Stomach (tissue), 19 donors: ENCODE measurements at places on chromosomes 12 and 14.

- no peak for DNase-seq
Observed at GRCh38 chr14:102220031-102220430, 80.3 kb downstream of the WDR20 start.

DNA sequence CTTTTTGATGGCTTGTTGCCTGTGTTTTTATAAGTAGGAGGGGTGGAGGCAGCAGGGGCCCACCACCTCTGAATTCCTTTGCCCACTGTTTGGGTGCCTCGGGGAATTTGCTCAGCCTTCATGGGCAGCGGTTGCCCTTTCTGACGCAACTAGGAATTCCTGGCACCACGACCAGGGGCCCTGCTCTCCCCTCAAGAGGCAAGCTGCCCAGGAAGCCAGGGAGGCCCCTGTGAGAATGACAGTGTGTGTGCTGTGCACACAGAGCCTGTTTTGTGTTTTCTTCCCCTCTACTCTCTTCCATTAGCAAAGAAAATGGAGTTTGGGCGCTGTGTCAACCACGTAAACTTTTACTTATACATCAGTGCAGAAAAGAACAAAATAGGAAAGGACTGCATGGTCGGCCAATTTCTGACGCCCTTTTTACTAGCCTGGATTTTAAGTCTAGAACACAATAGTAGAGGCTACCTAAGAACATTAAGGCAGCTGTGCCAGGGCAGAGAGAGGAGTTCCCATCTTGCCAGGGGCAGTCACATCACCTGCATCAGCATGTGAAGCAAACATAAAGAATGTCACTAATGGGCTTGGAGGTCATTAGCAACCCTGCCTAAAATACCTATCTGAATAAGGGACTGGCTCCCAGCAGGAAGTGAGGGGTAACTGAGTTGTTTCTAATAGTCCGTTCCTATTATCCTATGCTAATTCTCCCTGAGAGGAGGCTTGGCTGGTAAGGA lies 17.9 kb upstream of the PTGR2 start:
- no peak for DNase-seq

DNA sequence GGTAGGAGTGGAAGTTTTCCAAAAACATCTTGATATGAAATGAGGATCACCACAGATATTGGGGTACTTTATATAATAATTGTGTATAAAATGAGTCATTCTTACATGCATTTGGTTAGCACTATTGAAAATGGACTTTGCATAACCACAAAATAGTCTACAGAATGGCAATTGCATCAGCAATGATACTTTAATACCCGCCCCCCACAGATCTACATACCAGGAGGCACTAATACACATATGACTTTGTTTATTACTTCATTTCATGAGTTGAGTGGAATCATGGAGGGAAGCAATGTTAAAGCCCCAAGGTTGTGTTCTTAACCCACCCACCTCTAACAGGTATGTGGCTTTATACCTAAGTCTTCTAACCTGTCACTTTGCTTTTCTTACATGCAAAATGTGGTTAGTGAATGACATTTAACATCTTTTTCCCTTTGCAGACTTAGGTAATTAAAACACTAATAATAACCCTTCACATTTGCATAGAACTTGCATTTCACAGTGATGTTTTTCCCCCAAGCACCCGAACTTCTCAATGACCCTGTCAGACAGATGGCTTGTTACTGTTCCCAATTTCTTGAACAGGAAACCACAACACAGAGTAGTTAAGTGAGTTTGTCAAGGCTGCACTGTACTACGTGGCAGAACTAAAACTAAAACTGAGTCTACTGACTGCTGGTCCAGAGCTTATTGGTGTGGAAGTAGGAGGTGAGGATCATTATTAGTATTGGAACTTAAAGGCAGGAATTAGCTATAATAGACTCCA lies 101.9 kb downstream of the NPAS3 start:
- DNase-seq, result no peak

- DNase-seq, result no peak
Observed at GRCh38 chr12:53651737-53652136, 24.1 kb downstream of the ATP5MC2 start.

DNA sequence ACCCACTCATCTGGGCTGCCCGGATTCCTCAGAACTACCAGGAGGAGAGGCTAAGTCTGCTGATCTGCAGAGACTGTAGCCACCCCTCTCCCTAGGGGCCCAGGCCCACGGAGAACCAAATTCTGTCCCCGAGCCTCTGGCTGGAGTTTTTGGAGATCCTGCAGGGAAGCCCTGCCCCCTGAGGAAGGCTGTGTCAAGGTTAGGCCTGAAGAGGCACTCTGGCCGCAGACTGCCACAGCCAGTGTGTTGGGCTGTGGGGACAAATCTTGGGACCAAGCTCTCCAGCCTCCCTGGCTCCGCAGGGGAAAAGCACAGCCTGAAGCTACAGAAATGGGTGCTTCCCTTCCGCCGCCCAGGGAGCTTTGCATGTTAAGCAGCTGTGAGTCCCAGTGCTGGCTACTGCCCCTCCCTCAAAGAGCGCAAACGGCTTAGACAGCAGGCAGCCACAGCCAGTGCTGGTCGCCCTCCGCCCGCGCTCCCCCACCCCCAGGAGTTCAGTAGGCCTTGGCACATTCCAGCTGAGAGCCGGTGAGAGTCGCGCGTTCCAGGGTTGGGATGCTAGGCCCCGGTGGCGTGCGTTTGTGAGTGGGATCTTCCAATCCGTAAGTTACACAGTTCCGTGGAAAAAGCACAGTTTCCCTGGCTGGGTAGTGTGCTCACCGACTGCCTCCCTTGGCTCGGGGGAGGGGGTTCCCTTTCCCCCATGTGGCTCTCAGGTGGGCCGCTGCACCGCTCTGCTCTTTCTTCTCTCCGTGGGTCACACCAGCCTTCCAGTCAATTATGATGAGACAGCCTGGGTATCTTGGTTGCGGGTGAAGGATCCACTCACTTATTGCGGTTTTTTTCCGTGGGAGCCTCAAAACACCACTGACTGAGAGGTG lies 13.2 kb downstream of the CLEC4E start:
- no peak for DNase-seq
